ENCODE measurements at places on chromosomes 5 and 9.

DNA sequence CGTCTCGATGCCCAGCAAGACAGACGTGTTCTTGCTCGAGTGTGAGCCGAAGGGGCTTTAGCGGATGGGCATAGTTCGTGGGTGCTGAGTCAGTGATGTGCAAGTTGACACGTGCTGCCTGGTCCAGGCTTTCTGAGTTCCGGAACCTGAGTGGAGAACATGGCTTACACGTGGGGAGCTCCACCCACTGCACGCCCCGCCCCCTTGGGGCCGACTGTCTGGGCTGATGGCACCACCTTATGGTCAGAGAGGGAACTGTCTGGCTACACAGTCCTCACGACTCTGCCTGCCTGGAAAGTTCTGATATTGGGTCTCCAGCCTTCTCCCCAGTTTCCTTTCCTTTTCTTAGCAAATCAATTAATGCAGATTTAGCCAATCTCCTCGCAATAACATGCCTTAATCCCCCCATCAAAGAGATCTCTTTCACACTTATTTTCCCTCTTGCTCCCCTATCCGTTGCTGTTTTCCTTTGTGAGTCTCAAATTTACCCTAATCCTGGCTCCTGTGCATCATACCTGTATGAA is 3.8 kb upstream of the STC2 start:
- peak; percentile 84 for DNase-seq

GRCh38 chr5:108636135-108636853 is 111.4 kb upstream of the FER start:
- no peak for DNase-seq

DNA sequence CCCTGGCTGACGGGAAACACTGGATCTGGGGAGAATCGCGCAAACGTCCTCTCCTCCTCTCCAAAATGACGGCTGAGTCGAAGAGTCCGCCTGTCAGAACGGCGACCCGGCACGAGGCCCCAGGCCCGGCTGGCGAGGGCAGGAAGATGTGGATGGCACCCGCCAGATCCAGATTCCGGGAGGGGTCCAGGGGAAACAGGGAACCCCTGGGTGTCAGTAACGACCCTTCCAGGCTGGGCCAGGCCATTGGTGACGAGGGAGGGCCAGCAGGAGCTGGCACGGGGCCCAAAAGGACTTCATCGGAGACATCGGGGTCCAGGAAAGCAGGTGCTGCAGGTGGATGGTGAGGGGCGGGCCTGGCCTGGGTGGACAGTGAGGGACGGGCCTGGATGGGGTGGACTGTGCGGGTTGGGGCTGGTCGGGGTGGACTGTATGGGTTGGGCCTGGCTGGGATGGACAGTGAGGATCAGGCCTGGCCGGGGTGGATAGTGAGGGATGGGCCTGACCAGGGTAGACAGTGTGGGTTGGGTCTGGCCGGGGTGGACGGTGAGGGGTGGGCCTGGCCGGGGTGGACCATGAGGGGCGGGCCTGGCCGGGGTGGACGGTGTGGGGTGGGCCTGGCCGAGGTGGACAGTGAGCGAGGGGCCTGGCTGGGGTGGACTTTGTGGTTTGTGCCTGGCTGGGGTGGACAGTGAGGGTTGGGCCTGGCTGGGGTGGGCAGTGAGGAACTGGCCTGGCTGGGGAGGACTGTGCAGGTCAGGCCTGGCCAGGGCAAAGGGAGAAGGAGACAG is 14.0 kb downstream of the SLC6A3 start:
- DNase-seq: no peak

GRCh38 chr5:31029925-31030324 is 163.6 kb upstream of the CDH6 start:
- peak; percentile 31 for DNase-seq

- no peak for DNase-seq
Measured at GRCh38 chr5:175749591-175749990, 91.7 kb downstream of the HRH2 start.

DNA sequence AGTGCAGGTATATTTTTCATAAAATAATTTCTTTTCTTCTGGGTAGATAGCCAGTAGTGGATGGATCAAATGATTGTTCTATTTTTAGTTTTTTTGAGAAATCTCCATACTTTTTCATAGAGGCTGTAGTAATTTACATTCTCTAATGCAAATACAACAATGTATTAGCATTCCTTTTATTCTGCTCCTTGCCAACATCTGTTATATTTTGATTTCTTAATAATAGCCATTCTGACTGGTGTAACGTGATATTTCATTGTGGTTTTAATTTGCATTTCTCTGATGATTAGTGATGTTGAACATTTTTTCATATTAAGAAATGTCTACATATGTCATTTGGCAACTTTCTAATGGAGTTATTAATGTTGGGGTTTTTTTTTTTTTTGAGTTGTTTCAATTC is 27.2 kb upstream of the SLC36A2 start:
- no peak for DNase-seq

GRCh38 chr5:87776785-87777184 is 364.1 kb upstream of the CCNH start:
- DNase-seq: no peak

GRCh38 chr5:68070591-68071281 is 144.8 kb upstream of the PIK3R1 start:
- DNase-seq: no peak

DNA sequence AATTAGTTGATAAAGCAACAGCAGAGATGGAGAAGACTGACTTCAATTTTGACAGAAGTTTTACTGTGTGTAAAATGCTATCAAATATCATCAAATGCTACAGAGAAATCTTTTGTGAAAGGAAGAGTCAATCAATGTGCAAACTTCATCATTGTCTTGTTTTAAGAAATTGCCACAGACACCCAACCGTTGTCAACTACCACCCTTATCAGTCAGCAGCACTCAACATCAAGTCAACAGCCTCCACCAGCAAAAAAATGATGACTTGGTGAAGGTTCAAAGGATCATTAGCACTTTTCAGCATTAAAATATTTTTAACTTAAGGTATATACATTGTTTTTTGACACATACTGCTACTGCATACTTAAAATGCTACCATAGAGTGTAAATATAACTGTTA is 888.8 kb downstream of the CDH18 start:
- no peak for DNase-seq

GRCh38 chr9:16705111-16705604 is 165.3 kb downstream of the BNC2 start:
- peak; percentile 94 for DNase-seq

GRCh38 chr5:58135571-58136335 is 324.1 kb downstream of the PLK2 start:
- DNase-seq: no peak

DNA sequence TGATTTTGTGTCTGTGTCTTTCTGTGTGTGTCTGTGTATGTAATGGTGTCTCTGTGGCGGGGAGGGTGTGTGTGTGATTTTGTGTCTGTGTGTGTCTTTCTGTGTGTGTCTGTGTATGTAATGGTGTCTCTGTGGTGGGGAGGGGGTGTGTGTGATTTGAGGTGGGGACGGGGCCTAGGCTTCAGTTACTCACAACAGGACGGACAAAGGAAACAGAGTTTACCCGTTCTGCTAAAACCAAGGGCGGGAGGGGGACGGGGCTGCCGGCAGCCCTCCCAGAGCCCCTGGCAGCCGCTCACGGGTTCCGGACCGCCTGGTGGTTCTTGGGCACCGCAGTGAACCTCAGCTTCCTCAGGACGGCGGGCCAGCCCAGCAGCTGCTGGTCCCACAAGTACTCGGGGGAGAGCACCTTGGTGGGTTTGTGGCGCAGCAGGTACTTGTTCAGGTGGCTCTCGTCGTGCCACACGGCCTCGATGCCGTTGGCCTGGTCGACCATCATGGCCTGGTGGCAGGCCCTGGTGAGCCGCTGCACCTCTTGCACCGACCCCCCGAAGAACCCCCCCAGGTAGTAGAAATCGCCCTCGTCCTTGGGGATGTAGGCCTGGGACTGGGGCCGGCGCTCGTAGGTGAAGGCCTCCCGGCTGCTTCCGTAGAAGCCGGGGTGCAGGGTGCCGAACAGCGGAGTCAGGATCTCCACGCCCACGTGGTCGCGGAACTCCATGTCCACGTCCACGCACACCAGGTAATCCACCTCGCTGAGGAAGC is 19.4 kb downstream of the ABO start:
- no peak for DNase-seq

- no peak for DNase-seq
Measured at GRCh38 chr5:92635001-92635461, 946.0 kb downstream of the NR2F1-AS1 start.
